ENCODE measurements at places on chromosomes 4 and X.

DNA sequence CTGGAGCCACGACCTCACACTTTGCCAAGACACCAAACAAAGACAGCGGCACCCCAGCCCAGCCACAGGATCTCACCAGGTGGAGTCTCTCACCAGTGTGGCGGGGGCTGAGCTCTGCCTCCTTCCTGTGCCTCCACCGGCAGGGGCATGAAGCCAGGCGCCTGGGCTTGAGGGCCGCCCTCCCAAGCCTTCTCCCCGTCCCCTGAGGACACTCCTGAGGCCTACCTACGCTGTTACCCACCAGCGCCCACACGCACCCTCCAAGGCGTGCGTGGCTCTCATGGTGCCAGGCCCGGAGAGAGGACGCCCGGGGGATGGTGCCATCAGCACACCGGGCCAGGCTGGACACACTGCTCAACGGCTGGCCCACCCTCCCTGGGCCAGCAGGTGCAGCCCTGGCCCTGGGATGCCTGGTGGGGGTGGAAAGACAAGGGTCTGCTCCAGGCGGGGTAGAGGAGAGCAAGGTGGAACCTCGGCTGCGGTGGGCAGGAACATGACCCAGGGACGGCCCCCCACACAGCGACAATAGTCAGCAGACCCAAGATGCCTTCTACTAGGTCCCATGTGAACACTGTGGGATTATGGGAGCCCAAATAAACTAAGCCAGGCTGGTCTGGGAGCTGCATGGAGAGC lies 22.1 kb downstream of the NELFA start:
- DNase-seq = no peak
- H3K4me1 ChIP-seq = no peaks in the 10 kb centered on the region
- no peaks in the 10 kb centered on the region for H3K27me3 ChIP-seq
- H3K4me3 ChIP-seq = no peak overlapping the region

GRCh38 chr4:14196131-14196530 lies 568.6 kb upstream of the BOD1L1 start:
- no peaks in the 10 kb centered on the region for H3K4me1 ChIP-seq
- H3K36me3 ChIP-seq = no peaks in the 10 kb centered on the region
- H3K27me3 ChIP-seq = no peaks in the 10 kb centered on the region

DNA sequence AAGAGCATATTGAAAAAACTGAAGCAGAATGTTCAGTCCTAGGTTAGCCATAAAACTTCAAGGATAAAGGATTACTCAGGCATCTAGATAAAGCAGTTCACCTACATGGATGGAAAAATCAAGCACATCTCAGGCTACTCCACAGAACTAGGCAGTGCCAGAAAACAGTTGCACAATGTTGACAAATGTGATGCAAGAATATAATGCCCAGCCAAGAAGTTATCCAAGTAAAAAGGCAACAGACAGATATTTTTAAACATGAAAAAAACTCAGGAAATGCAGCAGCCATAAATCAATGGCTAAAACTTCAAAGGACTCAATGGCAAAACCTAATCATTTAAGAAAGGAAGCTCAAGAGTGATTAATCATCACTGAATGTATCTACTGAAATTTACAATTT lies 456.0 kb upstream of the FAM241A start:
- H3K27ac ChIP-seq = no peak overlapping the region
- H3K4me3 ChIP-seq = no peak overlapping the region
- no peak for DNase-seq

DNA sequence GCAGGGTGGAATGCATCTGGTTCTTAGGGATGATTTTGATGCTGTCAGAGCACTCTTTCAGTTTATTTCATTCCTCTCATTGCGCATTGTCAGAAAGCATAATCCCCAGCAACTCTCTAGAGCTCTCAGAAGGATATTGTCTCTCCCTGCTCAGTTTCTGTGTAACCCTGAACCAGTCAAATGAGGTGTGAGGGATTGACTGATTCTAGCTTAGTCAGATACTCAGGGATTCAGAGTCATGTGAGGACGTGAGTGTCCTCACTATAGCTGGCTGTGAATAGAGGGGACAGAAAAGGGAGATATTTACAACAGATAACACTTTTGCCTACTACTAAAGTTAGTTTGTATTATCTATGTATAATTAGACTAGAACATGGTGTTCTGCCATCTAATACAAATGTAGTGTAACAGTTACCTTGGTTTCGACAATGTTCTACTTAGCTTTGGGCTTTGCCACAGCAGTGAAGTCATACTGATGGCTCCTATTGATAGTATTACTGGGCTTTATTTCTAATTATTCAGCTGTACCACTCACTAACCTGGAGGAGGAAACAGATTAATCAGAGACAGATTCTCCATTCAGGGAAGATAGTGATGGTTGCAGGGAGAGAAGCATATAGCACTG lies 19.5 kb downstream of the AP1AR start:
- H3K27me3 ChIP-seq = no peaks in the 10 kb centered on the region
- H3K4me1 ChIP-seq = no peaks in the 10 kb centered on the region
- DNase-seq = no peak
- H3K36me3 ChIP-seq = 0 out of 2 replicates have a peak, but pooled peaks cover under 1% of the 10 kb centered on the region

DNA sequence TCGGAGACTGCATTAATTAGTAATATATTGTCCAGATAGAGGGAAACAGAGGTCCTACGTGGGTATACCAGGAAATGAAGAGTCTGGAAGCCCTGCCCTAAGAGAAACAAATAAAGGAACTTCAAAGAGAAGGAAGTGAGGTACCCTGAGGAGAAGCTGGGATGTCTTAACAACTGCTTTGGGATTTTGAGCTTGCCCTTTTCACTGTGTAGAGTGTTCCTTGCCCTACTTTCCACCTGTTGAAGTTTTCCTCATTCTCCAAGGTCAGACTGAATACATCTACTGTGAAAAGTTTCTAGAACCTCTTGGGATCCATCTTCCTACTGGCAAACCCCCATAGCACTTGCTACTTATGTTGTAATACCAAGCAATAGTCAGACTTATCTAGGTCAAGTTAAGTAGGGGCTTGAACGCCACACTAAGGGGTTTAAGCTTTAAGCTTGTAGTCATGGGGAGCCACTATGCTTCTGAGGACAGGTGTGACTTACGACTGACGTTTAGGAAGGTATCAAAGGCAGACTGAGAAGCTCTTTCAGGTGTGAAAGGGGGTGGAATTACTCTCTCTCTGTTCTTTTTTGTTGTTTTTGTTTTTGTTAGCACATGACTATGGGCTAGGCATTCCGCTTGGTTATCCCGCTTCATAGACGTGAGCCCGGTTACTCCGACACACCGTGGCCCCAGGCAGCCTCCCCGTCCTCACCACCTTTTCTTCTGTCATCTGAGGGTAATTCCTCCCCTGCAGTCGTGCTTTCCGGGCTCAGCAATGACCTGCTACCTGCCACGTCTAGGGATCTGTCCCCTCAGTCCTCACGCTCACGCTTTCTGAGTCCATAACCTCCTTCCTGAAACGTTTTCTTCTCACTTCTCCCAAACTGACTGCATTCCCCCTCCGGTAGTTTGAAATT lies 959 bp upstream of the REST start:
- peaks cover 13% of the 10 kb centered on the region for H3K36me3 ChIP-seq
- H3K4me1 ChIP-seq = peaks cover 33% of the 10 kb centered on the region
- H3K4me3 ChIP-seq = no peak overlapping the region
- peak overlapping the region; percentile 1 for H3K27ac ChIP-seq

DNA sequence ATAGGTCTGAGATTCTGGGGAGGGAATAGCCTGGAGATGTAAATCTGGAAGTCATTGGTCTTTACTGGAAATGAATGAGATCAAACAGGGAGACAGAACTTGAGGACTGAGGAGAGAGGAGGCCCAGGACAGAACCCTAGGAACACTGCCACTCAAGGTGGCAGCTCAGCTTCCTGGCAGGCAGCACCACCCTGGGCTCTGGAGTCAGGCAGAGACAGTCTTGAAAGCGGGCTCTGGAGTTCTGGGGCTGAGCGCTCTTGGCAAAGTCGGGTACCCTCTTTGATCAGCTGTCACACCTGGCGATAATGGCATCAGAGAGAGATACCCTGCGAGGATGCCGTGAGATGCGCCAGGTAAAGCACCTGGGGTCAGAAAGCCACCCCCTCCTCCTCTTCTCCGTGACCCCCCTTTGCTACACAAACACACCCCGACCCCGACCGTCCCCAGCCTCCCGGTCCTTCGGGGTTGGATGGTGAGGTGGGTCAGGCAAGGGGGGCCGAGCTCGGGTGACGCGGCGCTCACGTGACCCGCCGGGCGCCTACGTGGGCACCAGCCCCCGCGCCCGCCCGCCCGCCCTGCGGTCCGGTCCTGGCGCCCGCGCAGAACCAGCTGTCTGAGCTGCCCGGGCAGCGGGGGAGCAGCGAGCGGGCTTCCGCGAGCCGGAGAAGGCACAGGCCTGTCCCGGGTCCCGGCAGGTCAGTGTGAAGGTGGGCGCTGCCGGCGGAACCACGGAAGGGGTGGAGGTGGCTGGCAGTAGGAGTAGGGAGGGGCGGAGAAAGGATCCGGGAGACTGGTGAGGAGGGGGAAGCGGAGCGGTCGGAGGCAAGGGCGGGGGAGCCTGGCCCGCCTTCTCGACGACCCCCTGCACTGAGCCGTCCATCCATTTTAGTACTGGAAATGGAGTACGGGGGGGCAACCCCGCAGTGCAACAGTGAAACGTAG lies at the start of gene TCEAL3:
Gene TCEAL3 (plus strand): TSS at position 600 of the 942 bp plus-strand sequence. CDS start 1,102 bp downstream, outside the sequence.
- DNase-seq = peak; percentile 39
- H3K36me3 ChIP-seq = no peaks in the 10 kb centered on the region
- peaks cover 15% of the 10 kb centered on the region for H3K4me1 ChIP-seq
- no peaks in the 10 kb centered on the region for H3K27me3 ChIP-seq
- H3K27ac ChIP-seq = peak within 1 kb of the TSS; percentile 54

DNA sequence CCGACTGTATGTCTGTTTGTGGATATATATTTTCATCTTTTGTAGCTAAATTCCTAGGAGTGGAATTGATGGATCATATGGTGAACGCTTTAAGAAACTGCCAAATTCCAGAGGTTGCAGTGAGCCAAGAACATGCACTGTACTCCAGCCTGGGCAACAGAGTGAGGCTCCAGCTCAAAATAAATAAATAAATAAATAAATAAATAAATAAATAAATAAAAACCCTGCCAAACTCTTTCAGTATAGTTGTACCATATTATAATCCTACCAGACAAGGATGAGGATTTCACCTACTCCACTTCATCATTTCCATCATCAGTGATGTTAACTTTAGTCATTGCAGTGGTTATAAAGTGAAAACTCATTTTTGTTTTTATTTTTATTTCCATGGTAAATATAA lies 325.1 kb upstream of the ANXA10 start:
- no peaks in the 10 kb centered on the region for H3K4me1 ChIP-seq

DNA sequence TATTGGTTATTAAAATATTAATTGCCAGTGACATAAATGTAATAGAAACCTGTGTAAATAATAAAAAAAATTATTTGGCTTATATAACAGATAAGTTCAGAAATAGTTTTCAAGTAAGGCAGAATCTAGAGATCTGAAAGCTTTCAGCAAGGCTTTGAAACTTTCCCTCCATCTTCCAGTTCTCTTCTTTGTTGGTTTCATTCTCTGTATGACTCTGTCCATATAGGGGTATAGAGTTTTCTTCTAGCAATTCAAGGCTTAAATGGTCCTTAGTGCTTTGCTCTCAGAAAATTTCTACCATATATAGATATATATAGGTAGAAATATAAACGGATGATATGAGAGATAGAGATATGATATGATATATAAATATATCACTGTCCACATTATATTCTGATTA lies 160.5 kb upstream of the GABRA2 start:
- H3K27me3 ChIP-seq = no peaks in the 10 kb centered on the region
- H3K27ac ChIP-seq = no peak overlapping the region
- no peaks in the 10 kb centered on the region for H3K36me3 ChIP-seq
- no peaks in the 10 kb centered on the region for H3K4me1 ChIP-seq
- DNase-seq = no peak

GRCh38 chr4:63211375-63211774 lies 1197.9 kb downstream of the TECRL start:
- no peak for DNase-seq
- no peak overlapping the region for H3K4me3 ChIP-seq
- no peaks in the 10 kb centered on the region for H3K36me3 ChIP-seq
- no peaks in the 10 kb centered on the region for H3K27me3 ChIP-seq
- H3K27ac ChIP-seq = no peak overlapping the region

- H3K4me3 ChIP-seq = no peak overlapping the region
- H3K27me3 ChIP-seq = no peaks in the 10 kb centered on the region
- H3K27ac ChIP-seq = no peak overlapping the region
- H3K36me3 ChIP-seq = no peaks in the 10 kb centered on the region
- H3K4me1 ChIP-seq = no peaks in the 10 kb centered on the region
Observed at GRCh38 chr4:4923201-4923600, 63.7 kb downstream of the MSX1 start.

DNA sequence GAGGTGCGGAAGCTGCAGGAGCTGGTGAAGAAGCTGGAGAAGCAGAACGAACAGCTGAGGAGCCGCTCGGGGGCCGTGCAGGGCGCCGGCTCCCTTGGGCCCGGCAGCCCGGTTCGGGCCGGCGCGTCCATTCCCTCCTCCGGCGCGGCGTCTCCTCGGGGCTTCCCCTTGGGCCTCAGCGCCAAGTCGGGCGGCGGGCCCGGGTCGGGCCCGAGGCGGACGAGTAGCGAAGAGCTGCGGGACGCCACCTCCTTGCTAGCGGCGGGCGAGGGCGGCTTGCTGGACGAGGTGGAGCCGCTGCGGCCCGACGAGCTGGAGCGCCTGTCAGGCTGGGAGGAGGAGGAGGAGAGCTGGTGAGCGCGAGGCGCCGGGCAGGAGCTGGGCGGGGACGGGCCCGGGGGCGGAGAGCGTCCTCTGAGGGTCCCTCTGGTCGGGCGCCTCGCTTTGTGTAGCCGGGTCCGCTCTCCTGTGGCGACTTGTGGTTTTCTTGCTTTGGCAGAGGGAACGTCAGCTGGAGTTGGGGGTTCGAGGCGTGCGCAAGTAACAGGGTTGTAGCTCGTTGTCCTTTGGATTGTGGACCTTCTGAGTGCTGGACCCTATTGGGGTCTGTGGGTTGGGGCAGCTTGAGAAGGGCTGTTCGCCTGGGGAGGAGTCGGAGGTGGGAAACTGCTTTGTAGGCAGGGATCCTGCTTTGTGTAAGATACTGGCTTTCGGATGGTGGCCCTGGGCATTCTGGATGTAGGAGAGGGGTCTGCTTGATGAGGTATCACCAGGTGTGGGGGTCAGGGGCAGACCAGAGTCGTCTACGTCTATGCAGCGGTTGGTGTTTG lies 662 bp downstream of the SLAIN2 start:
- no peaks in the 10 kb centered on the region for H3K27me3 ChIP-seq
- DNase-seq = peak; percentile 60
- H3K4me1 ChIP-seq = peaks cover 36% of the 10 kb centered on the region
- H3K27ac ChIP-seq = peak overlapping the region; percentile 78

DNA sequence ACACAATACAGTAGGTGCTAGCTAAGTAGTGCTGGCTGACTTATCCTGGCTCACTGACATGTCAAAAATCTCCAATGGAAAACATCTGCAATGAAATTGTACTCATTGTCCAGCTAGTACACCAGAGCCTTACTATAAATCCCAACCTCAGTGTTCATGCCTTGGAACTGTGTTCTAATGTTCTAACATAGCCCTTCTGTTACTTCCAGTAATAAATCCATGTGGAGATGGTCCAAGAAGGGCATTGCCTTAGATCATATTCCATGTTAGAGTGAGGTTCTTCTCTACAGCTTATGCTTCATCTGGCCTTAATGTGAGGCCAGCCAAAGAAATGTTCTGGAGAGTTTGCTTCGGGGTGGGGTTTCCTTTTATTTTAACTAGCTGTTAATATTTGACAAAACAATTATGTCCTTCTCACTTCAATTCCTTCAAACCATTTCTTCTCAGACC lies 25.1 kb downstream of the ENOX2 start:
- no peak overlapping the region for H3K4me3 ChIP-seq
- no peaks in the 10 kb centered on the region for H3K36me3 ChIP-seq
- H3K4me1 ChIP-seq = 0 out of 2 replicates have a peak, but pooled peaks cover 2% of the 10 kb centered on the region
- H3K27me3 ChIP-seq = no peaks in the 10 kb centered on the region
- no peak overlapping the region for H3K27ac ChIP-seq
- no peak for DNase-seq
